ENCODE measurements at places on chromosomes 2 and 18.

GRCh38 chr2:106990297-106990696, 104.3 kb upstream of the ST6GAL2 start:
- DNase-seq, result no peak

DNA sequence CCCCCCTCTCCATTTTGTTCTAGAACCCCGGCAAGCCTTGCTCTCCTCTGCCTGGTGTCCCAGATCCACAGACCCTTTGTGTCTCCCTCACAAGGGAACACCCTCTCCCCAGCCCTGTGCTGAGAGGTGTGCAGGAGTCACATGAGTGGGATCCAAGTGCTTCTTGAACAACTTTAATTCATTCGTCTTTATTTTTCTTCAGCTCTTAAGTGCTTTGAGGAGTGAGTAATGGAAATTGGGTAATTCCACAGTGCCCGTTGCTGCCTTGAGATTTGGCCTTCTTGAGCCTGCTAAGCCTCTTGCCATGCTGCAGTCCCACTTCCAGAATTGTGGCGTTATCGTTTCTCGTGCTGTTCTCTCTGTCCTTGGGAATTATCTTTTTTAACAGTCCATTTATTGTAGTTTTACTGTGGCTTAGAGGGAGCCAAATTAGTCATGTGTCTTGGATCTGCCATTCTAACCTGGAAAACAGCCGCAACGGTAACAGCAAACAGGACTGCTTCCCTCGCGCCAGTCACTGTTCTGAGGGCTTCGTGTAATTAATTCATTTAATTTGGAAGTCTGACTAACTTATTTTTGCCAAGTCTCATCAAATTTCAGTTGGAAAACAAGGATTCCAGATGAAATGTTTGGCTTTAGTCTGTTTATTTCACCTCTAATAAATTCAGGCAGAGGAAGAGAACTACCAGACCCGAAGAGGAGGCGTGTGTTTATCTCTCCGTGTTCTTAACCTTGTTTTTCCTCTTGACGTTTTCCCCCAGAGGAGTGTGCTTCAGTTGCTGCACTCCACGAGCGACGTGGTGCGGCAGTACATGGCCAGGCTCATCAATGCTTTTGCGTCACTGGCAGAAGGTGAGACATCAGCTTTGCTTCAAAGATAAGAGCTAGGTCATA, 72.0 kb downstream of the ARMC9 start:
- no peak for DNase-seq

DNA sequence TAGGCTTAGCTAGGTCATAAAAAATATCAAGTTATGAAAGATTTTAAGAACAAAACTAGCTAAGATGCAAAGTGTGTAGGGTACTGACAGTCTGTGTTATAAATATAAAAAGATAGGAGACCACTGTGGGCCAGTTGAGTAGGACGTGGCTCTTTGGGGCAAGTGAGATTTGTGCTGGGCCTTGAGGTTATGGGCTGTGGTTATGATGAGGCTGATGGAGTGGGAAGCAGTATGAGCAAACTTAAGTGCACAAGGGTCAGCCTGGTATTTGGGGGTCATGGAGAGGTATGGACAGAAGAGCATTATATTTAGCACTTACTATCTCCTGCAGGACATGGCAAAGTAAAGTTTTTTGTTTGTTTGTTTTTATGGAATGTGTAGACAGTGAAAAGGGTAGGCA, 70.1 kb downstream of the SETBP1 start:
- no peak for DNase-seq

DNA sequence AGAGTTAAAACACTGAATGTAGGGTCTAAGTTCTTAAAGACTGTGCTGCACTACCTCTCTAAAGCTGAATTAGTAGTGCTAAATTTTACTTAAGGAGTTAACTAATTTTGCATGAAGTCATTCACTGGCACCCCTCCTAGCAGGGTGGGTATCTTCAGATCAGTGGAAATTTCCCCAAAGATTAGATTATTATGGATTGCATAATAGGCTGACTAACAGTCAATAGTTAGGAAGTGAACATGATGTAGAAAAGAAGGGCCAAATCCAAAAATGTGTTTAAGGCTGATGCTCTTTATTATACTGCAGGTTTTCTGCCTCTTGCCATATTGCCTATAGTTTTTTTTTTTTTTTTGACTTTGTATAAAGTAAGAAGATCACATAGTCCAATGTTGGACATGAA, 5.2 kb downstream of the ZNF638 start:
- no peak for DNase-seq

- no peak for DNase-seq
These were observed 26.7 kb downstream of the TANC1 start for GRCh38 chr2:158994920-158995676.

- DNase-seq, result no peak
These were observed 585.1 kb downstream of the RNF144A start for GRCh38 chr2:7502336-7502735.

DNA sequence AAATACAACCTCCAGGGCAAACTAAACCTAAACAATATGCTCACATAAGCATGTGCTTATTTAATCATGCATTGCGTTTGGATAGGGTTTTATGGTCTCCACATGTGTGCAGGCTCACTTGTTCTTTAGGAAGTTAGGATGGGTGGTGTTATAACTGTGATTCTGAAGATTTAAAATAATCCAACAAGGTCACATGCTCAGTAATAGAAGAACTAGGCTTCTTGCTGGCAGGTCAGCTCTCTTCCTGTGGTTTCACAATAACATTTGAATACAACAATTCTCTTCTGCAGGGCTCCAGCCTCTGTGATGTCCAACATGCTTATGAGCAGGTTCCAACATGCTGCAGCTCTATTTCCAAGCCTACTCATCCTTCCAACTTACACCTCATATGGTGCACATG, 84.0 kb downstream of the MYL12B start:
- DNase-seq, result no peak

- no peak for DNase-seq
These were observed 105.5 kb downstream of the RNF144A start for GRCh38 chr2:7022492-7023385.

DNA sequence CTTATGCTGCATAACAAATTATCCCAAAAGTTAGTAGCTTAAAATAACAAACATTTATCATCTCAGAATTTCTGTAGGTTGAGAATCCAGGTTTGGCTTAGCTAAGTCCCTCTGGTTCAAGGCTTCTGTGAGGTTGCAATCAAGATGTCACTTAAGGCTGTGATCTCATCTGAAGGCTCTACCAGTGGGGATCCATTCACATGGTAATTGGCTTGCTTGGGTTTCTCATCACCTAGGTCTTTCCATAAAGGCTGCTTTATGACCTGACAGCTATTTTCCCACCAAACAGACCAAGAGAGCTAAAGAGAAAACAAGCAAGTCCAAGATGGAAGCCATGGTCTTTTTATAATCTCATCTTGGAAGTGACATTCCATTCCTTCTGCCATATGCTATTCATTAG, 137.3 kb downstream of the DTNA start:
- no peak for DNase-seq

- DNase-seq, result no peak
These were observed 377.4 kb upstream of the DSEL start for GRCh38 chr18:67893916-67894315.

DNA sequence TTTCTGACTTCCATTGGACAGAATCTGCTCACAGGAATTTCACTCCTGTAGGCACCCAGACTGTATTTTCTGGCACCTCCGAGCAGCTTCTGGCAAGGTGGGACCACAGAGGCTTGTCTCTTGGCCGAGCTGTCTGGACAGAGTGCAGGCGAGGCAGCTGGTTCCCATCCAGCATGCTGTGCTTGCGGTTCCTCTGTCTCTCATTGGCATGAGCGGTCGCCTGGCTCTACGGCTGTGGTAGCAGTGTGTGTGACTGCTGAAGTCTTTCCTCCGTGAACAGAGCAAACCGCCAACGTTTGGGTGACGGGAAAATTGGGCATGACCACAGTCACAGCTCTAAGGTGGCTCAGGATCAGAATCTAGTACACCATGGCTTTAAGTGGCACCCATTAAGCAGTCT, 411.7 kb upstream of the NETO1 start:
- DNase-seq, result no peak

- DNase-seq, result peak; percentile 66
These were observed 38.7 kb downstream of the MCFD2 start for GRCh38 chr2:46876741-46877384.

DNA sequence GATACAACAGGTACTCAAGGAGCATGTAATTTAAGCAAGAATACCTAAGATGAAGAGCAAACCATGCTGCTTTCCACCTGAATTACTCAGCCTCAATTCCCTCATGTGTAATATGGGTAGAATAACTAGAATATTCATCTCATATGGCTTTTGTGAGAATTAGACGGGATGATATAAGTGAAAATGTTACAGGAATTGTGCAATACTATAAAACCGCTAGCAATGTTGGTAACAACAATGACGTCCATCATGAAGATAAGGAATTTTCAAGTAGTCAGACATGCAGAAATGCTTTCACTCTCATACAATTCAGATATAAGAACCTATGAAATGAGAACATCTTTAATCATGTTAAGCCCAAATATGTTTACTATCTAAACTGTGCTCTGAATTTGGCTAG, 2106.6 kb upstream of the CELF4 start:
- no peak for DNase-seq

DNA sequence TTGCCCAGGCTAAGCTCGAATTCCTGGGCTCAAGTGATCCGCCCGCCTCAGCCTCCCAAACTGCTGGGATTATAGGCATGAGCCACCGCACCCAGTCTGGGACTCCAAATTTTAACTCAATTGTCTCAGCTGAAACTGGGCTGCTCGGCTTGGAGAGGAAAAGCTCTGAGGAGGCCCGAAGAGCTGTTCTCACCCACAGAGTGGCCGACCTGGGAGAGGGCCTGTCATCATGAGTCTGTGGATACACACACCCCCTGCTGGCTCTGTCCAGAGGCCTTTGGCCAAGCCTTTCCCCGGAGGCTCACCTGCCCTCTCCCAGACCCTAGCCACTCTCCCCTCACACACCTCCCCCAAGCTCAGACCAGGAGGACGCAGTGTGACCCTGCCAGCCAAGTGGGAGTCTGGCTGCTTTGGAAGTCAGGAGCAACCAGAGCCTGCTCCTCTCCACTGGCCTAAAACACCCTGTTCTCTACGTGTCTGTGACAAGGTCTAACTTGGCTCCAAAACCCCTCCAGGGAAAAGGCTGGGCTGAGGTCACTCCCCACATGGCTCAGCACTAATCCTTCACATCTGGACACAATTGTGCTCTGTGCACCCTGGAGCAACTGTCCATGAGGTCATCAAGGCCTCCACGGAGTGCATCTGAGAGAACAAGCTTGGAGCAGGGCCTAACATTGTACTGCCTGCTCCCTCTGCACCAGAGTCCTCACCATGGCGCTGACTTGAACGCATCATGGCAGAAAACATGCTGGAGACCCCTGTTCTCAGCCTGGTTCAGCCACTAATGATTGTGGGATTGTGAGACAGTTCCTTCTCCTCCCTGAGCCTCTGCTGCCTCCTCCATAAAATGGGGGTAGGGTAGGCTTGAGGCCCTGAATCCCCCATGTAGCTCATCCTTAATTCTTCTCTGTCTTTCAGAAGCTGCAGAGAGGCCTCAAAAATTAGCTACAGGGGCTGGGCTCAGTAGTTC, 49.9 kb upstream of the RAB6C start:
- no peak for DNase-seq

DNA sequence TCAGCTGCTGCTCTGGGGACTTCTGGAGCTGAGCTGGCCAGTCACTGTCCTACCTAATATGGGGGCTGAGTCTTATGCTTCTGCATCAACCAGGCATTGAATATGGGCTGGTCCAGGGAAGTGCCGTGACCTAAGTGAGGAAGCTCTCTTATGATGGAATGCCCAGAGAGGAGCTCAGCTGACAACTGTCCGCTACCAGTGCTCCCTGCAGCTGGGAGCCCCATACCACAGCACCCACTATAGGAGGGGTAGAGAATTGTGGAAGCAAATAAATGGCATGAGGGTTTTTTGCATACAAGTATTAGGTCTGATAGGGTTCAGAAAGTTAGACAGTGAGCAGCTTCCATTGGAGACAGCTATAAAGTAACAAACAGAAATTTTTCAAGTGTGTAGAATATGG, 4.5 kb downstream of the TIMM21 start:
- no peak for DNase-seq

DNA sequence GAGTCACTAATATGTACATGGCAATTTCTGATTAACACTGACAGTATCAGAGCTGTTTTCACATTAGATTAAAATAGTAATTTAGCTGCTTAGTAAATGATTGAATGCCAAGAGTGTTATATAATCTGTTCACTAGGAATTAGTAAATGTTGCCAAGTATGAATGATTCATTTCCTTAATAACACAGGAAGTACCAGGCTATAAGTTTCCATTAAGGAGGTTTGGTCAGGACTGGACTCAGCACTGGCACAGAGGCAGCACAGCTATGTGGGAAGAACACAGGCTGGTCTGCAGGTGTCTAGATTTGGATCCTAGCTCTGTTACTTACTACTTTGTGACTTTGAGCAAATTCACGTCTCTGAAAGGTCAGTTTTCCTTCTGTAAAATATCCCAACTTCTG, 97.2 kb downstream of the TDRD15 start:
- DNase-seq, result peak; percentile 59

DNA sequence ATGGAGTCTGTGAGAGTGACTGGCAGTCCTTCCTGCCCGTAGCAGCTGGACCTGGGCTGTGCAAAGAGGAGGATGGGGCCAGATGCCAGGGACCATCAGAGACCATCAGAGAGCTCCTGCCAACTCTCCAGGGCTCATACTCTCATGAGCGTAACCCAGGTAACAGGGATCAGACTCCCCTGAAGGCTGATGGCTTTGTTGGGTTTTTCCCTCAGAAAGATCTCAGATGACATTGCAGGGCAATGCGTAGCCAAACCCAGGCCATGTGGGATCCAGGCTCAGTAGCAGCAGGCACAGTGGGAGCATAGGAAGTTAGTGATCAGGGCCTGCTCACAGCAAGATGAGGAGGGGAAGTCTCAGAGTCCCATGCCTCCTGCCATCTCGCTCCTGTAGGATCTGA, 218.0 kb downstream of the LOXHD1 start:
- DNase-seq, result no peak

- DNase-seq, result no peak
These were observed 109.0 kb upstream of the KCNJ3 start for GRCh38 chr2:154589514-154589913.

DNA sequence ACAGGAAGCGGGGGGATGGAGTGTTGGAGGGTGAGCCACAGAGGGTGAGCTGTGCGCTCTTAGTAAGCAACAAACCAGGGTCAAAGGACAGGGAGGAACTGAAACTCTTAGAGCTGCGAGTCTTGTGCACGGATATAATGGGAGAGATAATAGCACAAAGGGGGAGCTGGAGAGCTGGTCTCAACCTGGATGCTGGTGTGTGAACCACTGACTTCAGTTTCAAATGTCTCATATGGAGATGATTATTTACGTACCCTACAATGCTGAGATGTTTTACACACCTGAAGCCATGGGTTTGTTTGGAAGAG, 35.9 kb downstream of the PTGR3 start:
- no peak for DNase-seq

DNA sequence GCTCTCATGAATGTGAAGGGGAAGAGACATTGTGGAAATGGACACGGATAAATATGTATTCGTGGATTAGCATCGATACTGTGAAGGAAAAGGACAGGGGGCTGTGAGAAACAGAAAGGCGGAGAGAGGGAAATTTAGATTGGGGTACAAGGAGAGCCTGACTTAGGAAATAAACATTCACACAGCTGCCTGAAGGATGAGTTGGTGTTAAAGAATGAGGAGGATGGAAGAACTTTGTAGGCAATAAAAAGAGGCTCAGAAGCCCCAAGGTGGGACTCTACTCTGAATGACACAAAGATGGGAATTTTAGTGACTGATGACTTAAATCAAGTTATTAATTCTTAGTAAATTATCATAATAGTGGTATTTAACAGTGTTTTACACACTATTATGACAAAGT, 10.1 kb downstream of the MYO1B start:
- DNase-seq, result no peak

GRCh38 chr2:217834744-217835513, 167.9 kb downstream of the TNS1 start:
- no peak for DNase-seq

GRCh38 chr2:26475037-26475436, 2.9 kb downstream of the OTOF start:
- DNase-seq, result no peak

Measured in SW 1271 (cell line).